ENCODE measurements at places on chromosomes 16 and 17.

GRCh38 chr16:64098451-64098850 lies 1023.4 kb downstream of the CDH11 start:
- peak; percentile 2 for DNase-seq

DNA sequence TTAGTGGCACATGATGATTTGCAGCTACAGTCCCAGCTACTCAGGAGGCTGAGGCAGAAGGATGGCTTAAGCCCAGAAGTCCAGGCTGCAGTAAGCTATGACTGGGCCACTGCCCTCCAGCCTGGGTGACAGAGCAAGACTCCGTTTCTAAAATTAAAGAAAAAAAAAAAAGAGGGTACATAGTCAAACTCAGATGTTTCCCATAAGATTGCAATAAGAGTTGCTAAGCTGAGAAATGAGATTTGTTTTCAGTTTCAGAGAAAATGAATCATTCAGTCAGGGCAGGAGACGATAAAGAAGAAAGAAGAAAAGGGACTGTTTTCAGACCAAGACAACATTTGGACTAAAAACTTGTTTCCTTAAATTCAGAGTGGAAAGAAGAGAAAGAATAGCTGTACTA lies 30.2 kb upstream of the PHLPP2 start:
- DNase-seq = no peak

- no peak for DNase-seq
Observed at GRCh38 chr16:27600381-27600780, 50.4 kb downstream of the KATNIP start.

- DNase-seq = no peak
Observed at GRCh38 chr17:2532146-2532720, 20.5 kb upstream of the METTL16 start.

- DNase-seq = no peak
Observed at GRCh38 chr17:41998497-41998896, 18.7 kb downstream of the DNAJC7 start.

DNA sequence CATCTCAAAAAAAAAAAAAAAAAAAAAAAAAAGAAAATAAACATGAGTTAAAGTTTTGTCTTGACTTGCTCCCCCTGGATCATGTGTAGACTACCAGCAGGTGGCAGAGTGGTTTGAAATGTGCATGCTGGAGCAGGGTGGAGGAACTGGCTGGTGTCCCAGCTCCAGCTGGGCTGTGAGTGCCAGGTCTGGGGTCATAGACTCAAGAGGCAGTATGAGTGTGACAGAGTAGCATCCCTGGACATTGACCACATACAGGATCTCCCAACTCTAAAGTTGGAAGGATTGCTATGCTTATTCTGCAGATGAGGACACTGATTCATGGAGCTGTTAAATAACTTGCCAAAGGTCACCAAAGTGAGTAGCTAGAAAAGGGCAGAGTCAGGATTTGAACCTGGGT lies 198.0 kb upstream of the MPHOSPH6 start:
- DNase-seq = peak; percentile 31

DNA sequence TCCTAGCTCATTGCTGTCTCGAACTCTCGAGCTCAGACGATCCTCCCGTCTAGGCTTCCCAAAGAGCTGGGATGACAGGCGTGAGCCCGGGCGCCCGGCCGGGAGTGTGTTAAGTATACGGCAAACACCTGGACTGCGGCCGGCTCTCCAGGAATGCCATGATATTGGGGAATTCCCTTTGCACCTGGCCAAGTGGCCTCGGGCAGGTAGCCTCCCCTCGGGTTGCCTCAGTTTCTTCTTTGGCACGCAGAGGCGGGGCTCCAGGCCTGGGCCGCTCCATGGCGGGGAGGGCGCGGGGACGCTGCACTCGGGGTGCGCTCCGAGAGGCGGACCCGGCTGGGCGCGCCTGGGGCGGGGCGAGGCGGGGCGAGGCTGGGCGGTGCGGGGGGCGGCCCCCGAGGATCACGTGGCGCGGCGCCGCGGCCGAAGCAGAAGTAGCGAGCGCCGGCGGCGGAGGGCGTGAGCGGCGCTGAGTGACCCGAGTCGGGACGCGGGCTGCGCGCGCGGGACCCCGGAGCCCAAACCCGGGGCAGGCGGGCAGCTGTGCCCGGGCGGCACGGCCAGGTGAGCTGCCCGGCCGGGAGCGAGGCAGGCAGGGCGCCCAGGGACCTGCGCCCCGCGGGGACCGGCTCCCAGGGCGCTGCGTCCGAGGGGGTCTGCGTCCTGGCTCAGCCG lies at the start of gene PLCG2:
TSS of gene PLCG2 (plus strand) at position 431 of the 675 bp plus-strand sequence. CDS start 6,699 bp downstream, outside the sequence.
- DNase-seq = peak; percentile 65

- no peak for DNase-seq
Observed at GRCh38 chr17:37820313-37820994, 75.6 kb upstream of the HNF1B start.

GRCh38 chr17:20999044-20999573 lies 43.7 kb downstream of the USP22 start:
- DNase-seq = no peak
